KBM-7 (cell line): ENCODE measurements at places on chromosomes 4 and X.

DNA sequence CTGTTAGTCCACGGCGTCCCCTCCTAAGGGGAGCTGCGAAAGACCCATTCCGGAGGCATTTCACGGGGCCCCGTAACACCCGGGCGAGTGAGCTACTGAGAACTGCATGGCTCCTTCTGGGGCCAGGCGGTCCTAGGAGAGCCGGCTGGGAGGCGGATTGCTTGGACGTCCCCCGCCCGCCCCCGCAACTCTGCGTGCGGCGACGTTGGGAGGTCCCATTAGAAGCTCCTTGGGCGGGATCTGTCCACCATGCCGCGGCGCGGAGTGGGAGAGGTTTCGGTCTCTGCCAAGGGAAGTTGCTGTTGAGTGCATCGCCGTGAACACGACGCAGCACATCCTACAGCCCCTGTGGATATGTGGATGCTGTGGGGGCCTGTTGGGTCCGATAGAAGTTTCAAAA lies 85.4 kb upstream of the IGFBP7 start:
- DNase-seq = no peak

- DNase-seq = peak; percentile 51
These were observed 59.5 kb upstream of the TADA2B start for GRCh38 chr4:6983544-6984142.

GRCh38 chr4:151408380-151408629 lies 671 bp upstream of the FHIP1A start:
- DNase-seq = peak; percentile 8

DNA sequence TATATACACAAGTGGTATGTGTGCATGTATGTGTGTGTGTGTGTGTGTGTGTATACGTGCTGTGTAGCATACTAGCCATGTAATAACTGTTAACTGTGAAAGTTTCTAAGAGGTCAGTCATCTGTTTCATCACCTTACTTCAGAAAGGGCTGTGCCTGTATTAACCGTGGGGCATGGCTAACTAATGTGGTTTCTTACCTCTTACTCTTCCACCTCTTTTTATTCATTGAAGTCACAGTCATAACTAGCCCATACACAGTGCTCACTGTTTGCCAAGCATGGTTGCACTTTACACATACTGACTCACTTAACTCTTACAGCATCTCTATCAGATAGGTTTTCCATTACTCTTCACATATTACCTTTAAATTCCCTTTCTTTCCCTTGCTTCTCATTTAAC lies 23.7 kb upstream of the LRAT start:
- DNase-seq = no peak

DNA sequence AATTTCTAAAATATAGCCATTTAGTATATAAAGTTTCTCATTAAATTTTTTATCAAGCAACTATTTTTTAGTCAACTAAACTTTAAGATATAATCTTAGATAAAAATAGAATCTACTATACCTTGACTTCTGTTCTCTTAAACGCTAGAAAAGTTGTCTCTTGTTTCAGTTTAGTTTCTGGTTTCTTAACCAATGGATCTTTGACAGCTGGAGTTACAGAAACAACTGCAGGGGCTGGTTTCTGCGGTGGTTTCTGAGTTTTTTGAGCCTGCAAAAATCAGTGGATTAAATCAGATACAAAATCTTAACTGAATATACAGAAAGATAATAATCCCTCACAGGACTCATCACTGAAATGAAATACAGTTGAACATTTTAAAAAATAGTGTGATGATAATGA lies 21.9 kb downstream of the INTS12 start:
- no peak for DNase-seq

- DNase-seq = no peak
These were observed 710.6 kb upstream of the HS3ST1 start for GRCh38 chr4:12139296-12139695.

- DNase-seq = no peak
These were observed 22.9 kb upstream of the SGMS2 start for GRCh38 chr4:107801766-107802211.

- DNase-seq = no peak
These were observed 1897.8 kb upstream of the PCDH10 start for GRCh38 chr4:131251321-131251720.

GRCh38 chrX:23515028-23515427 lies 152.3 kb upstream of the PRDX4 start:
- DNase-seq = peak; percentile 8

- no peak for DNase-seq
These were observed 1183.9 kb downstream of the RPA4 start for GRCh38 chrX:98067611-98068010.

DNA sequence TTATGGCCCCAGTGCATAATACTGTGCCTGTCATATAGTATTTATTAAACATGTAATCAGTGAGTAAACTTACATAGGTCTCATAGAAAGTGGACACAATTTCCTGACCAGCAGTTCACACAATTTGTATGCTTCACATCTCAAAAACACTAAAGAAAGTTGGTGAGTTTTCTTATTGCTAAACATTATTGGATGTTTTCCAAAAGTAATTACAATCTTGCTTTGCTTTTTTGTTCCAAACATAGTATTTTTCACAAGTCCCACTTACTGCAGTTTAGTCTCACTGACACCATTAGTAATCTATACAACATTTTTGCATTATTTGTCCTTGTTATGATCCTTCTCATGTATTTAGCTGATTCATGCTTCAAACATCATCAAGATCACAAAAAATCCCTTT lies 132.5 kb downstream of the TBCK start:
- DNase-seq = no peak

DNA sequence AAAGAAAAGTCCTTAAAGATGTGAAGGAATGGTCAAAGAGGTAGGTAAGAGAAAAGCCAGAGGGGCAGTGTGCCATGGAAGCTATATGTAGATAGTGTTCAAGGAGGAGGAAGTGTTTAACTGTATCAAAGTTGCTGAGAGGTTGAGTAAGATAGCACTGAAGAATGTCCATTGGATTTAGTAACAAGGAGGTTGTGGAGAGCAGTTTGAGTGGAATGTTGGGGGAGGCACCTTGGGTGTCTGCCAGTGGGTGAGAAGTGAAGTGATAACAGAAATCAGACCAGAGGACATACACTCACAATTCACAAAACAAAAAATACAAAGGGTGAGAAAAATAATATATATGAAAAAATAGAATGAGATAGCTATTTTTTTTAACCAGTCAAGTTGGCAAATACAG lies 121.3 kb upstream of the AMOT start:
- no peak for DNase-seq

- no peak for DNase-seq
These were observed 135.9 kb upstream of the ARHGEF9 start for GRCh38 chrX:63920875-63921274.

DNA sequence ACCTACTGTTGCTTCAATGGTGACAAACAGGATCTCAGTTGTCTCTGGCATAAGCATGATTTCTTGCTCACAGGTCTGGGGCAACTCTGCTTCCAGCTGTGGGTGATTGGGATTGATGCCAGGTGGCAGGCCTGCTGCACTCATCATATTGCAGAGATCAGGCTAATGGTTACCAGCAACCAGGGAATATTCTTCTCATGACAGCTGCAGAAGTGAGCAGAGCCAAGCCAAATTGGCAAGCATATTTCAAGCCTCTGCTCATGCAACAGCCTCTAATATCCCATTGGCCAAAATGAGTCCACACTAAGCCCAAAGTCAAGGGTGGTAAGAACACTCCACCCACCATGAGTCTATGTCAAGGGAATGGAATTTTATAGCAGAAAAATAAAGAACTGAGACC lies 26.7 kb upstream of the TBC1D19 start:
- DNase-seq = no peak

DNA sequence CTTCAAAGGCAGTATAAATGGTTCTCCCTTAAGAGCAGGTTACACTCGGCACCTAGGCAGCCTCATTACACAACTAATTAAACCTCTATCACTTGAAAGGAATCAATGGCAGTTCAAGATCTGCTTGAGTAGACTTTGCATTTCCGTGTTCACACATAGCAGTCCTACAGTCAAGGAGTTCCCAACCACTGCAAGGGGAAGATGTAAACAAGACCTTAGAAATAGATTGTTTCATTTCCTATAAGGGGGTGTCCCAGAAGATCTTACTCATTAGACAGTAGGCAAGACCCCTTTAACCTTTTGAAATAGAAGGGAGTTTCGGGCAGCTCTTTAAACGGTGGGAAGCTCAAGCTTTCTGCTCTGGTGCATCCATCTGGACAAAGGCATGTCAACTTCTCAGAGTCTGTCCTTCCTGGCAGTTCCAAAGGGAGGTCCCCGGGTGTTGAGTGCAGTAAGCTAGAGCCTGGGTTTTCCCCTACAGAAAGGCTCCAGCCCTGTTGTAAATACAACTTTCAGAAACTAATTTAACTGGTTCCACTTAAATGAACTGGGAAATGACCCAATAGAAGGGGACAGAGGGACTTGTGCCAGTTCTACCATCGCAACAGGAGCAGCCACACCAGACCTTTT lies 150.8 kb downstream of the RBMX2 start:
- no peak for DNase-seq

GRCh38 chrX:155434906-155435743 lies 23.3 kb downstream of the F8A3 start:
- peak; percentile 50 for DNase-seq

DNA sequence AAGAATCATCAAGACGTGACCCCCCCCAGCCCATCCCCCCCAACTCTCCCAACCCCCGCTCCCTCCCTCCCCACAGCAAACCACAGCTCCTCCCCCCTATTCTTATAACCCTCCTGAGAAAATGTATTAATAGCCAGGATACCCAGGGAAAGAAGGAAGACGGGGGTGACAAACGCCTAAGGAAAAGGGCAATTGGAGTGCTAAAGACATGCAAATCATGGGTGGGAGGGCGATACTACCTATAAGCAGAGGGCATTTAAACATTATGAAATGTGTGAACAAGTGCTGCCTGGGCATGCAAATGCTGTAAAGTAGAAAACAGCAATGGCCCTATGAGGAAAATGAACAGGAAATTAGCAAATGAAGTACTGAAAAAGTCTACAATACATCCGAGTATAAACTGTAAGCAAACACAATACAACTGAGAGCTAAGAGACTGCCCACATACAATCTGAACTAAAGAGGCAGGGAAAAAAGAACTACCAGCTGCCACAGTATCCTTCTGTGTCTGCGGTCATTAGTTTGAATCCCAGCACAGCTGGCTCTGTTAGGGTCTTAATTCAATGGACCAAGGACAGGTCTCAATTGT lies 2.4 kb downstream of the CXXC4 start:
- no peak for DNase-seq

- peak; percentile 10 for DNase-seq
These were observed 890 bp downstream of the BOD1L1 start for GRCh38 chr4:13626492-13627177.

- DNase-seq = no peak
These were observed 219.6 kb downstream of the DKK2 start for GRCh38 chr4:106816496-106816895.

- DNase-seq = no peak
These were observed 234.0 kb upstream of the VCX3A start for GRCh38 chrX:6768881-6769280.

DNA sequence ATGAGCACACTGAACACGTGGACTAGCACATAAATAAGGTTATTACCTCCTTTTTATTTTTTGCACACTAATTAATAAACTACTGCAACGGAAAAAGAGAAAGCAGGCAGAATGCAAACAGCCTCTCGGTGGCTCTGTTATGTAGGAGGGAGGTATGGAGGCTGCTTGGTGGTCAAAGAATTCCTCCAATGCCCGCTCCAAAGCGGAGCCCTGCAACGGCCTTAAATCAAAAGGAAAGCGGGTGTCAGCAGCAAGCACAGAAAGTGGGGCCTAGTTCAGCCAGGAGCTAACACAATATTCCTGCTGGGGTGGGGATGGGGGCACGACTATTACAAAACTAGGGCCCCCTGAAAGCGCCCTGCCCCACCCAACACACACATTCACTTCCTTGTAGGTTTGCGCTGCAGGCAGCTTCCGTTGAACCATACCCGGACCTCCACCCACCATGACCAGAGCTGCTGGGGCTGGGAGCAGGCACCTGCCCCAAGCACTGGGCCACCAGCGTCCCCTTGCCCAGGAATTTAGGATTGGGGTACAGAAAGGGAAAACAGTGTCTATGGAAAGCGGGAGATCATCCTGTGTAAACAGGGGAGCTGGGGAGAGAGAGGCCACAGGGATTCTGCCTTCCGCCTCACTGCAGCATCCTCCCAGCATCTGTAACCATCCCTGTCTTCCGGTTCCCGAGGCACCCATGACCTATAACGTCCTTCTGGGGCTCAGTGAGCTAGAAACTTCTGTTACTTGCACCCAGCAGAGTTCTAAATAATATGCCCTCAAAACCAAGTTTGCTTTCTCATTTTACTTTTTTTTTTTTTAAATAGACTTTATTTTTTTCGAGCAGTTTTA lies 57.1 kb upstream of the DDX3X start:
- DNase-seq = peak; percentile 33

DNA sequence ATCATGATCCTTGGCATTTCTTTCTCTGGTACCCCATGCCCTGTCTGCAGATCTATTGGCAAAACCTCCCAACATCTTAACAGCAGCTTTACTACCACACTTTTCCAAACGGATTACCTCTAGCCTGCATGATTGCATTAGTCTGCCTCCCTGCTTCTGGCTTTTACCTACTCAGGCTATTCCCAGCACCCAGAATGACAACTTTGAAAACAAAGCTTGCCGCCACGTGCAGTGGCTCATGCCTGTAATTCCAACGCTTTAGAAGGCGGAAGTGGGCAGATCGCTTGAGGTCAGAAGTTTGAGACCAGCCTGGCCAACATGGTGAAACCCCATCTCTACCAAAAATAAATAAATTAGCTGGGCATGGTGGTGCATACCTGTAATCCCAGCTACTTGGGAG lies 60.2 kb downstream of the UBE2K start:
- DNase-seq = no peak

GRCh38 chrX:120302434-120302833 lies 8.8 kb downstream of the TMEM255A start:
- peak; percentile 80 for DNase-seq

DNA sequence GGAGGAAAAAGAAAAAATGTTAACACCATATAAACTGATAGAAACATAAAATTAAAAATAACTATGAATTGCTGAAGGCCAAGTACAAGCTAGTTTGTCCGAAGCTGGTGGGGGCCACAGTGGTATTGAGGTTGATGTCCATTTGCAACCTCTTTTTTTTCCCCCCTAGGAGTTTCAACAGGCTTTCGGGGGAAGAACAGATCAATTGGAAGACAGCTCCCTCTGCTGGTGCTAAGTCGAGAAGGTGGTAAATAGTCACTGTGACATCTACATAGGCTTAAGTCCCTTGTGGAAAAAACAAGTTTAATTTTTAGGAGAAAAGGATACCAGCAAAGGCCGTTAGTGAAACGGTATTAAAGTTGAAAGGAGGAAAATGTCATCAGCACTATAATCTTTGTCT lies 115.7 kb upstream of the ZXDA start:
- DNase-seq = peak; percentile 72

- DNase-seq = no peak
These were observed 494.6 kb upstream of the FAM241A start for GRCh38 chr4:111650674-111651086.

GRCh38 chr4:48103483-48104139 lies 30.4 kb downstream of the TXK start:
- DNase-seq = no peak

DNA sequence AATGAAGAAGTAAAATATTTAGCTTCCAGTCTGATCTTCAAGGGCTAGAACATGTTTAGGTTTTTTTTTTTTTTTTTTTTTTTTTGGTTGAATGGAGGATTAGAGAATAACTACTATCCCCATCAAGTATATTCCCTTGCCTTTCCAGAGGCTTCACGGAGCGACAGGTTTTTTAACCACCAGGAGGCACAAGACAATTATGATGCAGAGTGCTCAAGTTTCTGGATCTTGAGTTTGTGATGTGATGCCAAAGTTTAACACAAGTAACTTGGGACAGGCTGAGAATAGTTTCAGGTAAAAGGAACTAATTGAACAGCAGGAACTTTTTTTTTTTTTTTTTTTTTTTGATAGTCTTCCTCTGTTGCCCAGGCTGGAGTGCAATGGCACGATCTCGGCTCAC lies 30.3 kb downstream of the CCNI start:
- DNase-seq = peak; percentile 15
